ENCODE measurements at places on chromosomes 3 and 15.

DNA sequence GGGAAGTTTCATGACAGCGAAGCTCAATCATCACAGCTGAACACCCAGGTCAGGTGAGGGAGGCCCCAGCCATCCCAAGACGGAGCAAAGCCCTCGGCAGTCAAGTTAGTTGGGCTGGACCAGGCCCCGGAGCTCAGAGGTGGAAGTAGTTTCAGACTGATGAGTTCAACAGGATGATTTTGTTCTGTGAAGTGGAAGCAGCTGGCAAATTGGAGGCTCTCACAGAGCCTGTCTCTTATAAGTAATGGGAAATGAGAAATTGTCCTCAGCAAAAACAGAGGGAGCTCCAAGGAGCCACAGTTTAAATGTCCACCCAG is 245.1 kb downstream of the XXYLT1 start:
- DNase-seq = no peak

GRCh38 chr3:15527031-15527459 is 5.5 kb upstream of the COLQ start:
- no peak for DNase-seq

DNA sequence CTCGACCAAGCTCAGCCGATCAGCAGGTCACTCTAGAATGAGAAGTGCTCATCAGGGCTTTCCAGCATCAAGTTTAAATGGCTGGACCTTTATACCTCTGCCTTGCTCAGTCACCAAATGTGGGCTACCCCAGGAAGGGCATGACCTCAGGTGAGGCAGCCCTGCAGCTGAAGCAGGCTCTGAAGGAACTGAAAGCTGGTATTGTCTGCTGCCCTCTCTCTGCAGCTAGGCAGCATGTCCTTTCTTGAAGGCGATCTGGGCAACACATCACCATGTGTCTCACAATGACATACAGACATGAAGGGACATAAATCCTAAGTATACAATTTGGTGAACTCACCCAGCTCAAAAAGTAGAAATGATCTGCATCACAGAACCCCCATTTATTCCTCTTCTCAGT is 38.7 kb upstream of the ARID3B start:
- no peak for DNase-seq

DNA sequence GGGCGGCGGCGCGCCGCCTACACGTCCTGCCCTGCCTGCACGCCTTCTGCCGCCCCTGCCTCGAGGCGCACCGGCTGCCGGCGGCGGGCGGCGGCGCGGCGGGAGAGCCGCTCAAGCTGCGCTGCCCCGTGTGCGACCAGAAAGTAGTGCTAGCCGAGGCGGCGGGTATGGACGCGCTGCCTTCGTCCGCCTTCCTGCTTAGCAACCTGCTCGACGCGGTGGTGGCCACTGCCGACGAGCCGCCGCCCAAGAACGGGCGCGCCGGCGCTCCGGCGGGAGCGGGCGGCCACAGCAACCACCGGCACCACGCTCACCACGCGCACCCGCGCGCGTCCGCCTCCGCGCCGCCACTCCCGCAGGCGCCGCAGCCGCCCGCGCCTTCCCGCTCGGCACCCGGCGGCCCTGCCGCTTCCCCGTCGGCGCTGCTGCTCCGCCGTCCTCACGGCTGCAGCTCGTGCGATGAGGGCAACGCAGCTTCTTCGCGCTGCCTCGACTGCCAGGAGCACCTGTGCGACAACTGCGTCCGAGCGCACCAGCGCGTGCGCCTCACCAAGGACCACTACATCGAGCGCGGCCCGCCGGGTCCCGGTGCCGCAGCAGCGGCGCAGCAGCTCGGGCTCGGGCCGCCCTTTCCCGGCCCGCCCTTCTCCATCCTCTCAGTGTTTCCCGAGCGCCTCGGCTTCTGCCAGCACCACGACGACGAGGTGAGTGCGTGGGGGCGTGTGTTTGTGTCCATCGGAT is 602 bp downstream of the TRIM71 start:
- peak; percentile 3 for DNase-seq

GRCh38 chr3:25097023-25097422 is 331.0 kb upstream of the RARB start:
- DNase-seq = no peak

DNA sequence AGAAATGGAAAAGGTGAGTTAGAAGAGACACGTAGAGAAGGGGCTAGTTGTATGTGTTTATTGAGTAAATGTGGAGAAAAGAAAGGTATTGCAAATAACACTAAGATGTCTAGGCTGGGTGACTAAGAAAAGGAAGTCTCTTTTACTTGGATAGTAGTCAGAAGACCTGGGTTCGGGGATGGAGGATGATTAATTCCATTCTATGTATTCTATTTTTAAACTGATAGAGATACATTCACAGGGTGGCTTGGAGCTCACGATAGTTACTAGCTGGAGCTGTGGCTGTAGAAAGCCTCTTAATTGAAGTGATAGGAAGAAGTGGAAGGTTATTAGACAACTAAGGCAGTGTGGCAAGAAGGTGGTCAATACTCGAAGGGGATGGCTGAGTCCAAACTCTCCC is 65.9 kb upstream of the TNIK start:
- no peak for DNase-seq

DNA sequence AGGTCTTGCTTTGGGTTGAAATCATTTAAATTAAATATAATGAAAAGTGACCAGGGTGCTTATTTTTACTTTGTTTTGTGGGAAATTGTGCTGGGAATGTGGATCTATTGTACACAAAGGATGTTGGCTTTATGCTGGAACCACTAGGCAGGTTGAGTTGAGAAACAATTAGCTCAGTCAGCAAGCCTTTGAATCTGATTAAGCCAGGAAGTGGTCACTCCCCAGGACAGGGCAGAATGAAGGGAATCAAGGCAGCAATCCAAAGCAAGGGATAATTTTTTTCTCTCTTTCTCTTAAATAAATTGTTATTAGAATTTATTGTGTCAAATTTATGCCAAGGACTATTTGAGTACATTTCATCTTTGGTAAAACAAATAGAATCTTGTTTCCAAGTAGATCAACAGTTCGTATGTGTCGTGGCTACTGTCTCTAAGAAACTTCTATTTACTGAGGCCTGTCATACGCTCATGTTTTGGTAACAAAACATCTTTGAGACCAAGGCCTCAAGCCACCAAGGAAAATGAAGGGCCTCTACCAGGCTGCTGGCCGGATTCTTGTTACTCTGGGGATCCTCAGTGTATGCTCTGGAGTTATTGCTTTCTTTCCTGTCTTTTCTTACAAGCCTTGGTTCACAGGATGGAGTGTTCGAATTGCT is at the start of gene TMEM212:
TSS of gene TMEM212 (plus strand) at position 486 of the 655 bp plus-strand sequence. CDS start at position 521, 35 bp downstream.
- DNase-seq = no peak

DNA sequence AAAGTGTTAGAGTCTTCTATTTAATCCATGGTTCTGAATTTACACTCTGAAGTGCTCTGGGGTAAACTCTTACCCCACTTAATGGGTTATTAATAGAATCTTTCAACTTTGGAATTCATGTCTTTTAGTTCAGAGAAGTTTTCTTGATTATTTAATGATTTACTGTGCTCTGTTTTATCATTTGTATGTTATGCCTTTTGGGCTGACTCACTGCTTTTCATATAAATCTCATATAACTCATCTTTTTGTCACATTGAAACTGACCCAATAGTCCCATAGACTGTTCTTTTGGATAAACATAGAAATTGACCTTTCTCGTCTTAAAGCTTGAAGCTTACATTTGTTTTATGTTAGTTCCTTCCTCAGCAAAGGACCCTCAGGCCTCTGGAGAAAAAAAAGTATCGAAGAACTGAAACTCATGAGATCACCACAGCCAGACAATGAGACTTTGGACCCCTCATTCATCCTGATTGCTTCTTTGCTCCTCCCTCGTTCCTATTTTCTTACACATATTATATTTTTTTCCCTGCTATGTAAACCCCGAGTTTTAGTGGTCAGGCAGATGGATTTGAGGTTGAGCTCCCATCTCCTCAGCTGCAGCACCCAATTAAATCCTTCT is 229.1 kb upstream of the CBLB start:
- no peak for DNase-seq

- DNase-seq = no peak
These were observed 140.9 kb downstream of the TPRA1 start for GRCh38 chr3:127449486-127450212.

- peak; percentile 39 for DNase-seq
These were observed 757 bp upstream of the DIPK2A start for GRCh38 chr3:143970773-143971358.

- no peak for DNase-seq
These were observed 144.7 kb upstream of the DPH6 start for GRCh38 chr15:35690698-35691116.

DNA sequence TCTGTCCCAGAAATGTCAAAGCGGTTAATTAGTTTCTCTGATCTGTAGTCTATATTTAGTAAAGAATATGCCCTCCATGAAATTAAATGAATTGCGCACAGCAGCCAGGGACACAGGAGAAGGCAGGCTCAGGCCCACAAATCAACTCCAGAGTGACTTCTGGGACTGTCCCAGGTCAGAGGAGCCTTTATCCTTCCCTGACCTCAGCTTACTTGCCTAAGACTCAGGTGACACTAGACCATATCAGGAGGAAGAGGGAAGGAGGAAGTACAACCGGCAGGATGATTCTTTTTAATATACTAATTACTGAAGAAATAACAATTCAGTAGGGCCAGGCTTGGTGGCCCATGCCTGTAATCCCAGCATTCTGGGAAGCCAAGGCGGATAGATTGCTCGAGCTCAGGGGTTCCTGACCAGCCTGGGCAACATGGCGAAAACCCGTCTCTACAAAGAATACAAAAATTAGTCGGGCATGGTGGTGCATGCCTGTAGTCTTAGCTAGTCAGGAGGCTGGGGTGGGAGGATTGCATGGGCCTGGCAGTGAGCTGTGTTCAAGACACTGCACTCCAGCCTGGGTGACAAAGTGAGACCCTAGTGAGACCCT is 1.8 kb upstream of the GPR15 start:
- DNase-seq = no peak

DNA sequence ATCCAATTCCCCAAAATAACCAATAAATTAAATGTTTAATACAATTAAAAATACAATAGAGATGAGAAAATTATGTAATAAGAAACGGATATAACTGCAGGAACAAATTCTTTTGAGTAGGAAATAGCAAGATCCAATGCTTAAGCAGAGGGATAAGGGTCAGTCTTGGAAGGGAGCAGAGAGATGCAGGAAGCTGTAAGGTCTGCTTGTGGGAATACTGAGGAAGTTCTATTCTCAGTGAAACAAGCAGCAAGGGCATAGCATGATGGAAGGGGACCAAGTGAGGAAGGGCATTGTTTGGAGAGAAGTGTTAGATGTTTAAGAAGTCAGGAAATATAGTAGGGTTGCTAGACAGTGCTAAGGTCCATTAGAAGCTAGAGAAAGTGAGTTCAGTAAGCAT is 409.0 kb downstream of the TBC1D5 start:
- DNase-seq = no peak

- no peak for DNase-seq
These were observed 36.6 kb upstream of the ZPLD1 start for GRCh38 chr3:102398176-102398575.

DNA sequence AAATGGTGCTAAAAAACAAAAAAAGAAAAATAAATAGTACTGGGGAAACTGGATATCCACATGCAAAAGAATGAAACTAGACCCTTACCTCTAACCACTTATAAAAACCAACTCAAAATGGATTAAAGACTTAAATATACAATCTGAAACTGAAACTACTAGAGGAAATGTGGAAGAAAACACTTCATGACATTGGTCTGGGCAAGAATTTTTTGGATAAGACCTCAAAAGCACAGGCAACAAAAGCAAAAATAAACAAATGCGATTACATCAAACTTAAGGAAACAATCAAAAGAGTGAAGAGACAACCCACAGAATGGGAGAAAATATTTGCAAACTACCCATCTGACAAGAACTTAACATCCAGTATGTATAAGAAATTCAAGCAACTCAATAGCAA is 6.4 kb downstream of the IFT57 start:
- no peak for DNase-seq

- no peak for DNase-seq
These were observed 42.6 kb upstream of the MRPS22 start for GRCh38 chr3:139301183-139301582.

DNA sequence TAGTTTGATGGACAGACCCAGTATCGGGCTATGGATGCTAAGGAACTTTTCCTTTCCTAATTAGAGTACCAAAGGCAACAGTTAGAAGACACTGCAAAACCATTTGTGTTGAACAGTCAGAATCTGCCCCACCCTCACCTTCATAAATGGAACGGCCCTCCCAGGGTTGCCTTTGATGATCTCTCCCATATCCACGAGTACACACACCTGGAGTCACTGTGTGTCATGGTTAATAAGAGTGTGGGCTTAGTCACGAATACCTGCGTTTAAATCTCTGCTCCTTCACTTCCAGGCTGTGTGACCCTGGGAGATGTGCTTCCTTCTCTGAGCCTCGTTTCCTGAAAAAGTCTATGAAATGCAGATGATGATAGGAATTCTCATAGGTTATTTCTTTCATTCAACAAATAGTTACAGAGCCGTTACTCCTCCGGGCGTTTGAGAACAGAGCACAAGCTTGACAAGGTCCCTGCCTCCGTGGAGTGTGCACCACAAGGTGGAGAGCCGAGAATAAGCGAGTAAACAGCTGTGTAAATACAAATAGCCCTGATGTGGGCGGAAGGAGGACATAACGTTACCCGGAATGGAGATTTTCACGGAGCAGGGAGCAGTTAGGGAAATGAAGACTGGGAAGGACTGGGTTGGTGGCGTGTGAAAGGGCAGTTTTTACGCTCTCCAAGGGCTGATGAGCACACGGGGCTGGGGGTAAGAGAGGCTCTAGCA is 6.7 kb downstream of the SLC51A start:
- DNase-seq = no peak

GRCh38 chr3:100972301-100972844 is 20.8 kb downstream of the ABI3BP start:
- DNase-seq = no peak

DNA sequence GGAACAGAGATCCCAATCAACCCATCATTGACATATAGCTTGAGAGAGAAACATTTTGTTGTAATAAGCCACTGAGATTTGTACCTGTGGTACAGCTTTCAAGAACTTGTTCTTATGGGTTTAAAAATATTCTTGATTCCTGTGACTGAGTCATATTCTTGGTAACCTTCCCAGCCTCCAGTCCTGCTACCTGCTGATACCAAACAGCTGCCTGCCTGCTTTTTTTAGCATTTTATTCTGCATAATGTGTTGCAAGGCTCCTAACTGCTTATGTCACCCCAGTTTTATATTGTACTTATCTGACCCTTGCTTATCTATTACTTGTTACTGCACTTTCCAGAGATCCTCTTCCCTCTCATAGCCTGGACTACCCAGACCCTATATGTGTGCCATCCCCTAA is 349.3 kb upstream of the SOX2 start:
- no peak for DNase-seq

GRCh38 chr3:173823911-173824460 is 426.4 kb downstream of the NLGN1 start:
- no peak for DNase-seq

DNA sequence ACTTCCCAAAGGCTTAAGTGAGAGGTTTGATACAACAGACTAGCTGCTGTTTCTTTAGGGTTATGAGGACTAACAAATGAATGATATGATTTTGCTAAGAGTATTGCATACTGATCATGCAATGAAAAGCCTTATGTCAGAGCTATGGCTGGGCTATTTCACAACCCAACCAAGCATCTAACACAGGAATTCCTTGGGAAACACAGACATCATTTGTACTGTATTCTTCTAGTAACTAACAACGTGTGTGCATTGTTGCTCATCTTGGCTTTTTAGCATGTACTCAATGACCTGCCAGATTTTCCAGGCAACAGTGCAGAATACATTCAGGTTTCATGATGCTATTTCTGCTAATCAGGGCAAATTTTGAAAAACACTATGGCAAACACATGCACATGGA is 19.3 kb downstream of the PDZRN3 start:
- no peak for DNase-seq

GRCh38 chr3:59313365-59313764 is 263.5 kb upstream of the CFAP20DC start:
- peak; percentile 54 for DNase-seq
